ENCODE measurements at places on chromosomes 2 and 18. TPM values are rescaled to one million over a fixed set of nuclear protein-coding genes. Genes with fewer than 3 reads are reported as not detected.

DNA sequence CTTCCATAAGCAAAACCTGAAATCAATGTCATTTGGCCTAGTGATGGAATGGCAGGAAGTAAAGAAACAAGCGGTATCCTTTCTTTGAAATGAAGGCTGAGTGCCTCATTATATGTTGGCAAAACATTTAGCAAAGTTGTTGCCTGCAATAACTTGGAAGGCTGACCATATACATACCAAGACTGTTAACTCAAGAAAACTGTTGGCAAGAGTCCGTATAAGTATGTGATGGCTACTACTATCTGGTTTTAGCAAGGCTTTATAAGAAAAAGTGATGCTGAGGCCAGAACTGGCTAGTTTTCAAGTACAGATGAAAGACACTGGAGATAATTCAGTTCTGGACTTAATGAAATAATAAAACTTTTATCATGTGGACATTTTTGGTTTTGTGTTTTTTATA is 356.2 kb downstream of the ZNF521 start:
- H3K4me1 ChIP-seq: no peaks in the 10 kb centered on the region
- DNase-seq: no peak
- no peak overlapping the region for H3K27ac ChIP-seq
- H3K27me3 ChIP-seq: no peaks in the 10 kb centered on the region

DNA sequence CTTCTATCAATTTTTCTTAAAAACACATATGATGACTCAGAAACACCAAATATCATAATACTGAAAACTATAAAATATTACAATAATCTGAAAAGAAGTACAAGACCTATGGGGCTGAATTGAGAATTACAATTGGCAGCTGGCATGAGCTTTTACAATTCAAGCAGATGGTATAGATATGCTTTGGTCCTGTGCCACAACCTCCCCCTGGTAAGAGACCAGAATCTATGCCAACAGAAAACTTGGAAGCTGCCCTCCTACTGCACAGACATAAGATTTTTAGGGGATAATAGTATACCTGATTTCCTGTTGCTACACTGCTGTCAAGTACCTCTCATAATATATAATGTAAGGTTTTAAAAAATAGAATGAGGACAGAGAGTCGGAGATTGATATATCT is 46.8 kb upstream of the CDH7 start:
- H3K4me1 ChIP-seq: no peaks in the 10 kb centered on the region
- DNase-seq: no peak
- no peak overlapping the region for H3K4me3 ChIP-seq
- no peak overlapping the region for H3K27ac ChIP-seq

DNA sequence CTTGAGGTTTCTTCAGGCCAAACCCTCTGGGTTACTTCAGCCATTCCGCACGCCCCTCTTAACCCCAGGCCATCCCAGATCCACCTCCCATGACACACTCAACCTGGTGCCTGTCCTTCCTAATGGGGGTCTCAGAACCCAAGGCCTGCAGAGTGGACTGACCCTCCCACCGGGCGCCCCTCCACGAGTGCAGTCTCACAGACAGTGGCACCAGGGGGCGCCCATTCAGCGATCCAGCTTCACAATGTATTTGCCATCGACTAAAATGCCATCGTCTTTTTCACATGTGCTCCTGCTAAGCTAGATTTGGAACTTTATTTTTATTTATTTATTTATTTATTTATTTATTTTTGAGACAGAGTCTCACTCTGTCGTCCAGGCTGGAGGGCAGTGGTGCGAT is 38.5 kb downstream of the INPP5D start:
- H3K36me3 ChIP-seq: peaks cover 61% of the 10 kb centered on the region
- peaks cover 52% of the 10 kb centered on the region for H3K4me1 ChIP-seq
- H3K27ac ChIP-seq: no peak overlapping the region
- DNase-seq: no peak
- H3K27me3 ChIP-seq: no peaks in the 10 kb centered on the region

- no peaks in the 10 kb centered on the region for H3K27me3 ChIP-seq
- no peak for DNase-seq
- H3K4me1 ChIP-seq: peaks cover 46% of the 10 kb centered on the region
Measured at GRCh38 chr2:147495734-147496133, 349.1 kb upstream of the ACVR2A start.

DNA sequence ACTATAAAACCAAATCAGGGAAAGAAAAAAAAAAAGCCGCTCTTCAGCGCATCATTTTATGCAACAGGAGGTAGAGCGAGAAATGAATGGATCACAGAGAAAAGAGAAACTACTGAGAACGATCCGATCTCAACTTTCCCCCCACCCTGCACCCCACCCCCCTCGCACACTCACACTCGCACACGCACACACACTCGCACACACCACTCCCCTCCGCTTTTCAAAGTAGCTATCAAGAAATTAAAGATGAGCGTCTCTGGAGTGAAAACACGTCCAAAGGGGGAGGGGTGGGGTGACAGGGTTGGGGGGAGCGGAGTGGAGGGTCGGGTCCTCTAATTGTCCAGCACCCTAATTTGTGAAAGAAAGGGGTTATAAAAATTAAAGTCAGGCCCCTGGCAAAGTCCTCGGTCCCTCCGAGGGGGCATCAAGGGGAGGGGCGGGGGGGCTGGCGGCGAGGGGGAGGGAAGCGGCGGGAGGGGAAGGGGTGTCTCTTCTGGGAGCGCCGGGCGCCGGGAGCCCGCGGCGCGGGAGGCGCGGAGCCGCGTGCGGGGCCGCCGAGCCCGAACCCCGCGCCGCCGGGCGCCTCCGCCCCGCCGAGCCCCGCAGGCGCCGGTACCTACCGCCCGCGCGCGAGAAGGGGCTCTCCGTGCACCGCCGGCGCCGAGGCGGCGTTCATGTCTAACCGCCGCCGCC is 428 bp downstream of the TCF4 start:
- peaks cover 36% of the 10 kb centered on the region for H3K27me3 ChIP-seq
- peak overlapping the region; percentile 81 for H3K4me3 ChIP-seq
- H3K36me3 ChIP-seq: peaks cover 1% of the 10 kb centered on the region
- DNase-seq: no peak
- peak overlapping the region; percentile 82 for H3K27ac ChIP-seq

DNA sequence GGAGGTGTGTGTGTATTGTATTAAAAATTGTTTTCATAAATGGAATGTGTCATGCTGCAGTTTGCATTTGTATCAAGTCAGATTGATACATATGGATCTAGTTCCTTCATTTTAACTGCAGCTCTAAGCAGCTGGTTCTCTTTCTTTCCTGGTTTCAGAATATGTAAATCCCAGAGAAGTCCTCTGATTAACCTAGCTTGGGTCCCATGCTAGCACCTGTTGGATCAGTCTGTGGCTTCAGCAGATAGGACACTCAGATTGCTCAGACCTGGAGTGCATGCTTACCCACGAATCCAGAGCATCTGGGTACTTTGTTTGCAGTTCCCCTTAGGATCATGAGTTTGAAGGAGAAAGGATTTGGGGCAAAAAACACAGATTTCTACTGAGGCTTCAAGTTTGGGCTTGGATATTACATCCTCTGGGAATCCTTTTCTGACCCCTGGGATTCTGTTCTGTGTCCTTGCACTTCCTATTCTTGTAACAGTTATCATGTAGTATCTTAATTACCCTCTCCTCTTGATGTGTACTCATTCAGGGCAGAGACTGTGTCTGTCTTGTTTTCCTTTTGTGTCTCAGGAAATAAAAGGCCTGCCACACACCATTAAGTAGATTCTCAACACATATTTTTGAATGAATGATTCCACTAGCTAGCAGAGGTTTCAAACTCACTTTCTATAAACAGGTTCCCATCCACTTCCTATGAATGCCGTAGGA is 142.1 kb downstream of the PHLPP1 start:
- H3K27me3 ChIP-seq: no peaks in the 10 kb centered on the region
- H3K36me3 ChIP-seq: no peaks in the 10 kb centered on the region
- peaks cover 1% of the 10 kb centered on the region for H3K4me1 ChIP-seq

DNA sequence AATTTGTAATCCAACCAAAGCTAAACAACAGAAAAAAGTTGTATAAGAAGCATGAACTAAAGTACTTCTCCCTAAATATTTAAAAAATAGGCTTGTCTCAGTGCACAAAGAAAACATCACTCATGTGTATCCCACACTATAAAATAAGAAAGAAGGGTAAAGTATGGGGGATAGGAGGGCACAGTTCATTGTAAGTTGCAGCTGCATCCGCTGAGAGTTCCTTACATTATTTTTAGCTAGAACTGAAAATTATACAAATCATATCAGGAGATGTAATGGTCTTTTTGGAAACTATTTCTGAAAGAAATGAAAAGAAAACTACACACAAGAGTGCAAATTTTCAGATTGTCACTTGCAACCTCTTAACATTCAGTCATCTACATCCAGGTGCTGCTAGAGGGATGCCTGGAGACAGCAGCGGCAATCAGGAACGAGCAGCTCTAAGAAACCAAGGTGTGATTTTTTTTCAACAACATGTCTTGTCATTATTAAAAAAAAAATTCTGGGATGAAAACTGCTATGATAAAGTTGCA is 273.6 kb downstream of the ASXL3 start:
- H3K27me3 ChIP-seq: no peaks in the 10 kb centered on the region
- H3K4me3 ChIP-seq: no peak overlapping the region
- DNase-seq: no peak
- H3K27ac ChIP-seq: no peak overlapping the region
- no peaks in the 10 kb centered on the region for H3K36me3 ChIP-seq
- H3K4me1 ChIP-seq: no peaks in the 10 kb centered on the region

CFAP210 gene
- total RNA-seq: not detected

DSG1 gene
- total RNA-seq: not detected

DUSP19 gene
- total RNA-seq: 0.92 TPM

KIAA2012 gene
- not detected for total RNA-seq

UGT1A8 gene
- not detected for total RNA-seq

- DNase-seq: no peak
- peak overlapping the region; percentile 89 for H3K27ac ChIP-seq
- H3K4me3 ChIP-seq: peak overlapping the region; percentile 84
Measured at GRCh38 chr2:69385443-69386151, 1.4 kb downstream of the GFPT1 start.

DNA sequence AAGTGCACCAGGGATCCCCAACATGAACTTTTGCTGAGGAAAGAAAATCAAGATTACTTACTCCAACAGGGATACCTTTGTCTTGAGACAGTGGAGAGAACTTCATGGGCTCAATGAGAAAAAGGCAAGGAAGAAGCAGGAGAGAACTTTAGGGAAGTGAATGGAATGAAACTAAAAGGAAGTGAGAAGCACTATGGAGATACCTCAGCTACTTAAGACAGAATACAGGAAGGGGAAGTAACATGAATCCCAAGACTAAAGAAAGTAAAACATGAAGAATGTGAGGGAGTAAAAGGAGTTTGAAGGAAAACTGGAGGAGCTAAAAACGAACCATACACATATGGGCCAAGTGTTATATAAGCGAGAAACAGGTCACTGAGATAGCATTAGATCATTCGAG is 32.4 kb upstream of the ACTR3 start:
- H3K4me1 ChIP-seq: peaks cover 5% of the 10 kb centered on the region
- H3K4me3 ChIP-seq: no peak overlapping the region
- H3K27ac ChIP-seq: no peak overlapping the region
- peaks cover 9% of the 10 kb centered on the region for H3K36me3 ChIP-seq
- no peak for DNase-seq
- H3K27me3 ChIP-seq: no peaks in the 10 kb centered on the region

DNA sequence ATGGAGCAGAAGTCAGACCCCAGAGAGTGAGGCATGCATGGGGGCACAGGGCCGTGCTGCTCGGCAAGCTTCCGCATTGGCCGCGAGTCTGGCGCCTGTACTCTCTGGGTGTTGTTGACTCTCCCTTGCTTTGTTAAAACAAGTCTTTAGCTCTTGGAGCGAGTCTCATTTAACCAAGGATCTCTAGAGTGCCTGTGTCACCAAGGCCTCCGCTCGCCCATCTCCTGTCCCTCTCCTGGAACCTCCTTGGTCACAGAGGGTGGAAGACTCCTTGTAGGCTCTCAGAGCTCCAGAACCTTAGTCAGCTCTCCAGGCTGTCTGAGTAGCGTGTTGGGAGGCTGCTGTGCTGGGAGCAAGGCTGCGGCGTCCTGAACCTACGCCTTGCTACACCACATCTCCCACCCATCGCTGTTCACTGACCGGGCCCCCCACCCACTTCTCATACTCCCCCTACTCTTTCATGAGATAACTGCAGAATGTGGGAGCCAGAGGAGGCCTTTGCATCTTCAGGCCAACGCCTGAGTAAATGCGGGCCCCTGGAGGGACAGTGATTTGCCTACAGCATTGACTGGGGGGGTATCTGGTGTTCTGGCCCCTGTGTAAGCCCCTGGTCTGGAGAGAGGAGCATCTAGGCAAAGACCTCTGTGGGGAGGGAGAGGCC is 66.1 kb downstream of the CIB4 start:
- DNase-seq: no peak
- no peaks in the 10 kb centered on the region for H3K36me3 ChIP-seq
- peaks cover 2% of the 10 kb centered on the region for H3K4me1 ChIP-seq
- peaks cover 16% of the 10 kb centered on the region for H3K27me3 ChIP-seq

DNA sequence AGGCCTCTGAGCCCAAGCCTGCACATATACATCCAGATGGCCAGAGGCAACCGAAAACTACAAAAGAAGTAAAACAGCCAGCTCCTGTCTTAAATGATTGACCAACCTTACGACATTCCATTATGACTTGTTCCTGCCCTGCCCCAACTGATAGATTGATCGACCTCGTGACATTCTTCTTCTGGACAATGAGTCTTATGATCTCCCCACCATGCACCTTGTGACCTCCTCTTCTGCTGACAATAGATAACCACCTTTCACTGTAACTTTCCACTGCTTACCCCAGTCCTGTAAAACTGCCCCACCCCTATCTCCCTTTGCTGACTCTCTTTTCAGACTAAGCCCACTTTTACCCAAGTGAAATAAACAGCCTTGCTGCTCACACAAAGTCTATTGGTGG is 670.0 kb upstream of the PKDCC start:
- DNase-seq: no peak
- no peaks in the 10 kb centered on the region for H3K36me3 ChIP-seq

- H3K4me3 ChIP-seq: no peak overlapping the region
- H3K4me1 ChIP-seq: peaks cover 15% of the 10 kb centered on the region
- H3K36me3 ChIP-seq: no peaks in the 10 kb centered on the region
- no peak for DNase-seq
- H3K27ac ChIP-seq: peak overlapping the region; percentile 9
Measured at GRCh38 chr18:3472681-3473544, 22.9 kb downstream of the TGIF1 start.

- peaks cover 7% of the 10 kb centered on the region for H3K27me3 ChIP-seq
- no peak overlapping the region for H3K27ac ChIP-seq
- H3K4me1 ChIP-seq: no peaks in the 10 kb centered on the region
- H3K4me3 ChIP-seq: no peak overlapping the region
- H3K36me3 ChIP-seq: no peaks in the 10 kb centered on the region
Measured at GRCh38 chr2:236882930-236883329, 202.8 kb upstream of the COPS8 start.

HMSD gene
- 0.94 TPM for total RNA-seq

GRCh38 chr18:77651441-77651840 is 401.8 kb downstream of the GALR1 start:
- no peak for DNase-seq
- H3K27ac ChIP-seq: no peak overlapping the region
- peaks cover 2% of the 10 kb centered on the region for H3K27me3 ChIP-seq
- H3K36me3 ChIP-seq: no peaks in the 10 kb centered on the region

All from activated CD4-positive, alpha-beta T cell treated with anti-CD3 and anti-CD28 coated beads, Interleukin-2, amount 10 ng/mL, durations not matched to agents 7 days and 5 days (primary cell).